ENCODE measurements at places on chromosomes 4 and X. TPM values are rescaled to one million over a fixed set of nuclear protein-coding genes. Genes with fewer than 3 reads are reported as not detected.

CXorf65 gene
- total RNA-seq = 3.0 TPM

HPSE gene
- total RNA-seq = 6.8 TPM

SORCS2 gene
- 9.1 TPM for total RNA-seq

UGT2B10 gene
- total RNA-seq = not detected

XG gene
- total RNA-seq = 0.50 TPM

RPL39 gene
- total RNA-seq = 1,212 TPM

USP17L27 gene
- total RNA-seq = not detected

MTHFD2L gene
- 16.3 TPM for total RNA-seq

ZXDB gene
- 9.4 TPM for total RNA-seq

TBX22 gene
- not detected for total RNA-seq

RAB40AL gene
- 1.1 TPM for total RNA-seq

GIMD1 gene
- total RNA-seq = not detected

GAGE12J gene
- not detected for total RNA-seq

AFM gene
- not detected for total RNA-seq

HDX gene
- total RNA-seq = 5.9 TPM

PDZD4 gene
- total RNA-seq = 7.0 TPM

KCNIP4 gene
- total RNA-seq = 43.9 TPM

GATA1 gene
- 0.60 TPM for total RNA-seq

PIM2 gene
- total RNA-seq = 29.6 TPM

POLN gene
- total RNA-seq = 3.8 TPM

CT47B1 gene
- not detected for total RNA-seq

FGFR3 gene
- total RNA-seq = 25.5 TPM

VSIG4 gene
- 80.0 TPM for total RNA-seq

CSAG2 gene
- not detected for total RNA-seq

NKX6-1 gene
- 0.35 TPM for total RNA-seq

NKX1-1 gene
- not detected for total RNA-seq

IDH3G gene
- 62.1 TPM for total RNA-seq

TRAM1L1 gene
- total RNA-seq = 4.2 TPM

RIBC1 gene
- 2.5 TPM for total RNA-seq

TCEAL5 gene
- total RNA-seq = 0.28 TPM

ARX gene
- 0.31 TPM for total RNA-seq

NDST4 gene
- not detected for total RNA-seq

SYP gene
- total RNA-seq = 4.0 TPM

SLC34A2 gene
- 694 TPM for total RNA-seq

CENPVL2 gene
- total RNA-seq = not detected

YIPF7 gene
- total RNA-seq = not detected

ATP8A1 gene
- 27.4 TPM for total RNA-seq

MANBA gene
- 28.0 TPM for total RNA-seq

SHOX gene
- total RNA-seq = not detected

UGT2B11 gene
- not detected for total RNA-seq

FRG1 gene
- 43.2 TPM for total RNA-seq

TREX2 gene
- 1.4 TPM for total RNA-seq

APELA gene
- 0.25 TPM for total RNA-seq

MAGEC3 gene
- total RNA-seq = not detected

CENPE gene
- total RNA-seq = 2.5 TPM

USP51 gene
- 4.6 TPM for total RNA-seq

GPR78 gene
- not detected for total RNA-seq

GABRG1 gene
- not detected for total RNA-seq

TCEAL2 gene
- 2.6 TPM for total RNA-seq

VSIG1 gene
- total RNA-seq = 1.4 TPM
